Prostate gland (tissue), 2 donors: ENCODE measurements at places on chromosomes 1 and 21. TPM values are rescaled to one million over a fixed set of nuclear protein-coding genes. Genes with fewer than 3 reads are reported as not detected.

The LCE3E gene
- total RNA-seq = not detected

The HPCA gene
- not detected for total RNA-seq

- DNase-seq = no peak
Measured at GRCh38 chr1:15289251-15289651, 42.2 kb downstream of the FHAD1 start.

DNA sequence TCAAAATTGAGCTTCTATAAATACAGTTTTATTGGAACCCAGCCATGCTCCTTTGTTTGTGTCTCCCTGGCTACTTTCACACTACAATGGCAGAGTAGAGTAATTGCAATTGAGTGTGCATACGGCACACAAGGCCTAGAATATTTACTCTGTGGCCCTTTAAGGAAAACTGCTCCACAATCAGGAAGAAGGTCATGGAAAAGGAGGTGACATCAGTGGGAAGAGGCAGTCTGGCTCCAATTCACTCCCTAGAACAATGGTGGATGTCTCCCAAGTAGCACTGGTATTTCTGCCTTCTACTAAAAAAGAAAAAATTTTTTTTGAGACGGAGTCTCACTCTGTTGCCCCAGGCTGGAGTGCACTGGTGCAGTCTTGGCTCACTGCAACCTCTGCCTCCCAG, 51.3 kb downstream of the KRTAP19-8 start:
- no peak for DNase-seq

GRCh38 chr1:233582439-233582838, 31.5 kb upstream of the KCNK1 start:
- no peak for DNase-seq

DNA sequence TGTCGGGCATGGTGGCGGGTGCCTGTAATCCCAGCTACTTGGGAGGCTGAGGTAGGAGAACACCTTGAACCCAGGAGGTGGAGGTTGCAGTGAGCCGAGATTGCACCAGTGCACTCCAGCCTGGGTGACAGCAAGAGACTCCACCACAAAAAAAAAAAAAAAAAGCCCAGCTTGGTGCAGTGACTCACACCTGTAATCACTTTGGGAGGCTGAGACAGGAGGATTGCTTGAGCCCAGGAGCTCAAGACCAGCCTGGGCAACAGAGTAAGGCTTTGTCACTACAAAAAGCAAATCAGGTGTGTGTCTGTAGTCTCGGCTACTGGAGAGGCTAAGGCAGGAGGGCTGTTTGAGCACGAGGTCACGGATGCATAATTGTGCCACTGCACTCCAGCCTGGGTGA, 5.0 kb upstream of the H6PD start:
- DNase-seq = no peak

GRCh38 chr21:29817450-29817849, 122.3 kb downstream of the GRIK1 start:
- DNase-seq = no peak

GRCh38 chr1:194342484-194343262, 1156.3 kb upstream of the B3GALT2 start:
- DNase-seq = no peak
